ENCODE measurements at places on chromosomes 7 and 10.
A peak's percentile ranks its signal among the peaks of the same experiment; 100 is the strongest.

DNA sequence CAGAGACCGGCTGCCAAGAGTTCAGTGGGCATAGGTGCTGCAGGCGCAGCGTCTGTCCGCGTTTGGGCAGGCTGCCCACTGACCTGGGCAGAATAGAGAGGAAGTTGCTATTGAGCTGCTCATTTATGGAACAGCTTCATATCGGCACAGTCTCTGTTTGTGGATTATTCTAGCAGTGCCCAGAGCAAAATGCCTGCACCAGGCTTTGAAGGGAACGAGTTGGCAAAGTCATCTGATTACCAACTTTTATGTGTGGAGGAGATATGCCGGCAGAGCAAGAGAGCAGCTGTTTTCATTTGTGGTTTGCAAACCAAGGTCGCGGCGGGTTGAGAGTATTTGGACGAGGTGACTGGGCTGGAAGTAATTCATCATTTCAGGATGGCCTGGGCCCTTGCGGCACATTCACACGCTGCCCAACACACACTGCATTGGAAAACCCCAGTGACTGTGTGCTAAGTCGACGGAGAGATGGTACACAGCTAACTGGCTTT, 228.5 kb downstream of the TCERG1L start:
- DNase-seq = no peak

GRCh38 chr10:62177111-62177510, 91.5 kb downstream of the RTKN2 start:
- DNase-seq = no peak

DNA sequence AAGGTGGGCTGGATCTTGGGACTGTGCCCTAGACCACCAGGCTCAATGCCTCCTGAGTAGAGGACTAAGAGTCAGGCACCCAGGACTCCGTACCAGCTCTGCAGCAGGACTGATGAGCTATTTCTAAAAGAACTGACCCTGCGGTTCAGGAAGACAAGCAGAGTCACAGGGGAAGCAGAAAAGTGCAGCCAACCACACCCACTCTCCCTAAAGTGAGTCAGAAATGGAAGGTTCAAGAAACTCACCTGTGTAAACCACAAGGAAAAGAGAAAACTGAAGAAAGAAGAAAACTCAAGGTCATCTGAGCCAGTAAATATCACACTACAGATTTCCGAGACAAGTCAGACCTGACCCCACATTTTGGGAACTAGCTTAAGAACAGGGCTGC, 2.5 kb downstream of the PARP12 start:
- no peak for DNase-seq

GRCh38 chr7:26614503-26614902, 249.9 kb downstream of the SKAP2 start:
- DNase-seq = no peak

GRCh38 chr10:118596426-118597124, 1.1 kb upstream of the PRLHR start:
- DNase-seq = peak; percentile 21

DNA sequence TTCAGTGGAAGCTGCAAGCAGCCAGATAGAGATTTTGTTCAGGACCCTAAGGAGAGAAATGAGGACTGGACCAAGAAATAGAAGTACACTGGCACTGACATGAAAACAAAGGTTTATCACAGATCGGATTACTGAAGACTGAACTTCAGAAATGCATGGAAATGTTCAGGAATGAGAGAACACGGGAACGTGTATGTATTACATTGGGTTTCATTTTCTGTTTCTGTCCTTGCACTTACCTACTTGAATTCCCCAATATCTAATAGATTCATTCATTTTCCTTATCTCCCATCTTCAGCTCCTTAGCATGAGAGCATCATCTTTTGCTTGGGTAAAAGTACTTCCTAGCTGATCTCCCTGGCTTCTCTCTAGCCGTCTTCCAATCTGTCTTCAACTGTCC, 114.5 kb downstream of the CACNB2 start:
- no peak for DNase-seq

DNA sequence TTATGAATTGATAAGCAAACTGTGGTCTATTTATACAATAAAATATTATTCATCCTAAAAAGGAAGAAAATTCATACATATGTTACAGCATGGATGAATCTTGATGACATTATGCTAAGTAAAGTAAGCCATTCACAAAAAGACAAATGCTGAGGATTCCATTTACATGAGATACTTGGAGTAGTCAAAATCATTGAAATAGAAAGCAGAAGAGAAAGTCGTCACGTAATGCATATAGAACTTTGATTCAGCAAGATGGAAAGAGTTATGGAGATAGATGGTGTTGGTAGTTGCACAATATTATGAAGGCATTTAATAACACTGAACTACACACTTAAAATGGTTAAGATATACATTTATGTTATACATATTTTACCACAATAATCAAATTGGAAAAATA, 309.7 kb upstream of the KLF6 start:
- DNase-seq = no peak

All from glutamatergic neuron (in vitro differentiated cells).